ENCODE measurements at places on chromosomes 16 and 17.

DNA sequence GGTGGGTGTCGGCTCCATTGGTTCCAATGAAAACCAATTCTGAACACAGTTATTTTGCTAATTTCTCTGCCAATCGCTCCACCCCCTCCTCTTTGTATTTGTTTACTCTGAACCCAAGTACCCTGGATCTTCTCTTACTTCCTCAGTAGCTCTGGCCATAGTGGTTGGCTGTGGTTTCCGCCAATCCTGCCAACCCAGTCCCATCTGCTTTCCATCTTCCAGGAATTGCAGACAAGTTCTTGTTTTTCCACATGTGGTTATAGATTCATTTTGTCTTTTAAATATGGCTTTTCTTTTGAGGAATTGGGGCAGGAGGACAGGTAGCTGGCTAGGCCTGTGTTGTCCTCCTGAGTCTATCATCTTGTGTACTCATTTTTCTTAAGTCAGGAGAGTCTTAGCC, 92.0 kb downstream of the CYLD start:
- DNase-seq, result no peak

DNA sequence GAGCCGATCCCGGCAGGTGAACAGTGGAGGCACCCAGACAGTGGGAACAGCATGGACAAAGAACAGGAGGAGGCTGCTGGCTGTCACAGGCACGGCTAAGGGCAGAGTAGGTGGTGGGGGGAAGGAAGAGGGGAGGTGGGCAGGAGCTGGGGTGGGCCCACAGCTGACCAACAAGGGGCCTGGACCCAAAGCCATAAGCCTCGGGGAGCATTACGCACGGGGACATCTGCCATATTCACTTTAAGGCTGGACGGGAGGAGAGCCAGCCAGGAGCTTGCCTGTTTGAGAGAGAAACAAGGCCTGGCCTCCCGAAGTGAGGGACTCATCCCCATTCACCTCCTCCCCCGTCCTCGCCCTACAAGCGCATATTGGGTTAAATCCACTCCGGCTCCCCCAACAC, 19.6 kb upstream of the HAP1 start:
- DNase-seq, result no peak

DNA sequence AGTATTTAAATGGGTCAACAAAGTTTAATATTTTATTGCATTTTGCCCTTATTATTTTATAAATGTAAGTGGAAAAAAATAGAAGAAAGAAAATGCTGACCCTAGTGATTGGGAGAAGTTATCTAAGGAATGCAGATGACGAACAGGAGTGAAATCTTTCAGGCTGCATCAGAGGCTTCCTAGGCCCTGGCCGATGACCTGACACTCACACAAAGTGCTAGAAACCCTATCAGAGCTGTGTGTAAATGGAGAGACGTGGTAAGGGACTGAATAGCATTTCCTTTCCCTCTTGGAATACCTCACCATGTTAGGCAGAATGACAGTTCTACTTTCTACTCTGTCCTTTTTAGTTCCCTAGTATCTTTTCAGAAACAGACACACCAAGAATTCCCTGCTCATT, 44.9 kb upstream of the CNEP1R1 start:
- no peak for DNase-seq

DNA sequence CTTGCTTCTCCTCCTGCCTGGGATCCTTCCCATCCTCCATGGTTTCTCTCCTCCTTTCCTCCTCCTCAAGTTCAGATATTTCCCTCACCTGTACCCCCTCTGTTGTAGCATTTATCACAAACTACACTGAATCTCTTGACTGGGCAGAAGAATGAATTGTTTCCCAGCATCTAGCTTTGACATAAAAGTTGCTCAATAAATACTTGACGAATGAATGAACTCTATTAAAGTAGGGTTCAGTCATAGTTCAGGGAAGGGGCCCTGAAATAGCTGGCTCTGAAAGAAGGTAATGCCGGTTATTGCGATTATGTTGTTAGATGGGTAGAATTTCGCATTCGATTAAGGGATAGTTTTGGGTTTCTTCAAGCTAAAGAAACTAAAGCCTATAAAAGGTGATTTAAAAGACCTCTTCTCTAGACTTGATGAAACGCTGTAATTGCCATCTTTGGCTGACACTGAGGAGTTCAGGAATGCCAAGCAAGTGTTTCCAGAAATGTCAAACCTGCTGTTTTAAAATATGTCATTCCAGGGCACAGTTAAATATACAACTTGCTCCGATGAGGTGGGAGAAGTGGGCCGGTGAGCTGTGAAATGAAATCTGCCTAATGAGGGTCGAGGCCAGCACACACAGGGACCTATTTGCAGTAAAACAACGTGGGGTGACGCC, 1.0 kb upstream of the CPD start:
- no peak for DNase-seq

DNA sequence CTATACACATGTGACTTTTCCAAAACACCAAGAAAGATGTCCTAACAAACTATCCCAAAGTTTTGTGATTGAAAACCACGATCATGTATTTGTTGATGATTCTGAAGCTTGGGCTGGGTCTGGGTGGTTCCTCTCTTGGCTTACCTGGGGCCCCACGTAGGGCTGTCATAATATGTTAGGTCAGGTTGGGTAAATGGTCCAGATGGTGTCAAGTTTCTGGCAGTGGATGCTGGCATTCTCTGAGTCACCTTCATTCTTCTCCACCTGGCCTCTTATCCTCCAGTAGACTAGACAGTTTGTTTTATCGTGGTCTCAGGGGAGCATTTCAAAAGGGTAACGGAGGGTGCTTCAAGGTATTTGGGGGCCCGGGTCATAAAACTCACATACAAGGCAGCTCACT, 39.4 kb downstream of the SYCE1L start:
- DNase-seq, result no peak

- no peak for DNase-seq
Observed at GRCh38 chr16:77588389-77588788, 133.9 kb upstream of the NUDT7 start.
